ENCODE measurements at places on chromosomes 2 and 18.

DNA sequence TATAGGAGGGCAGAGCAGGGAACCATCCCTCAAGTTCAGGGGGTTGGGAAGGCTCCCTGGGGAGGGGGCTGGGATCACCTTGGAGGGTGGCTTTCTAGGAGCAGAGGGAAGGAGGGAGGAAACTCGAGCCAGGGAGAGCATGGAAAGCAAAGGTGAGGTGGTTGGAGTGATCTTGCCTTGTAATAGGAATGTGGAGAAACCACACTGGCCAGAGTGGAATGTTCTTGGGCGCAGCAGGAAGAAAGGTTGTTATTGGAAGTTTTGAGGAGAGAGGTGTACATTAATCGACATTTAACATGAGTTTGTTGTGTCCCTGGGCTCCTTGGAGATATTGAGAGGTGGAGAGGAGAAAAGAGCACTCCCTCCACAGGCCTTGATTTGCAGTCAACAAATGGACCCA lies 272.2 kb downstream of the PRKCE start:
- no peak for DNase-seq

GRCh38 chr18:11518788-11519685 lies 90.4 kb upstream of the SLC35G4 start:
- DNase-seq = no peak

- no peak for DNase-seq
Observed at GRCh38 chr2:54858021-54858681, 134.7 kb downstream of the EML6 start.

DNA sequence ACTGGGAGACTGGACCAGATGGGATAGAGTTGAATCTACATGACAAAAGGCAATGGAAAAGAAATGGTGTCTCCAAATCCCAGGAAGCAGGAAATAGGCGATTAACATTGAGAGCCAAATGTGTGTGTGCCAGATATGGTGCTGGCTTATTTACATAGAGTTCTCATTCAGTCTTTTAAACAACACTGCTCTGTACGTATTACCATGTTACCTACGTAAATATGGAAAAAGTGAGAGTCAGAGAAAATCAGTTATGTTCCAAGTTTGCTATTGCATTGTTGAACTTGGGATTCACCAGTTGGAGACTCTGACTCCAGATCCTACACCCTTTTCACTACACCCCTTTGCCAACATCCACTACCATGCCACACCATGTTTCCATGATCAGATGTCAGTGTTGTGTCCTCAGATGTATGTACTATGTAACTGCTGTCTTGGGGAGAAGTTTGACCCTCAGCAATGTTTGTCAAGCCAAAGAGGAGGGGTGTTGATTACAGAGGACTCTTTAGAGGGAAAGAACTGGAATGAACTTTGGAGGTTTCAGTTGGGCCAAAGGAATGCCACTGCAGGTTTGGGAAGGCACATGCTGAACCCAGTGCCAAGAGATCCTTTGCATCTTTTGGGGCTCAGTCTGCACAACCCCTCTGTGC lies 19.6 kb upstream of the GREB1 start:
- no peak for DNase-seq

DNA sequence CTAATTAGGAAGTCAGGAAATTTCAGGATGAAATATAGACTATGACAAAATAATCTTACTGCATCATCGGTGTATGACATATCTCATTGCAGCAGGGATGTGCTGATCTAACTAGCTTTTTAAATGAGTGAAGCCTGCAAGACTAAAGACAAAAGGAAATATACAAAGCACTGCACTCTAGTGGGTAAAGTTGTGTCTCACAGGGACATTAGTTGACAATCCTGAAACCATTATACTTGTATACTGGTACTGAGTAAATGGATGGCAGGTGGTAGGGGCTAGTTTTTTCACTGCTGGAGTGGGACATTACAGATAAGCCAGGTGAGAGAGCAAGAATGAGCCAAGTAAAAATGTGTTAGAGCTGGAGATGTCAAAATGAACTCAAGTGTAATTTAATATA lies 317.5 kb upstream of the RAB6C start:
- DNase-seq = no peak

GRCh38 chr2:75870651-75871137 lies 160.0 kb upstream of the GCFC2 start:
- DNase-seq = no peak

DNA sequence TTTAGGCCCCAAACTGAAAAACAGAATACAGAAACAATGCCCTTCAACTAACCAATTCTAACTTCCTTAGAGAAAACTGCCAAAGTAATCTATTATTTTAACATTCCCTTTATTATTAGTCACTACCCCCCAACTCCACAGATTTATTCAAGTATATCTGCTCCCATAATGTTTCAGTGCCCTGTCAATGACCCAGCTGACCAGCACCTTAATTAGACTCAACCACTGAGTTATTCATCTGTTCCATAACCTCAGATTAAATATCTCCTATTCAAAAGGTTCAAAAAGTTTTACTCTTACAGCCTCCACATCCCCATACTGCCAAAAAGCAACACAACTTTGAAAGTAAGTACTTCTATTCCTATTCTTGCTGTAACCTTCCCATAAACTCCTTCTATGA lies 202.4 kb downstream of the EXOC6B start:
- DNase-seq = no peak

- DNase-seq = no peak
Observed at GRCh38 chr2:85011098-85011497, 40.1 kb downstream of the KCMF1 start.
